ENCODE measurements at places on chromosomes 6 and 20.

DNA sequence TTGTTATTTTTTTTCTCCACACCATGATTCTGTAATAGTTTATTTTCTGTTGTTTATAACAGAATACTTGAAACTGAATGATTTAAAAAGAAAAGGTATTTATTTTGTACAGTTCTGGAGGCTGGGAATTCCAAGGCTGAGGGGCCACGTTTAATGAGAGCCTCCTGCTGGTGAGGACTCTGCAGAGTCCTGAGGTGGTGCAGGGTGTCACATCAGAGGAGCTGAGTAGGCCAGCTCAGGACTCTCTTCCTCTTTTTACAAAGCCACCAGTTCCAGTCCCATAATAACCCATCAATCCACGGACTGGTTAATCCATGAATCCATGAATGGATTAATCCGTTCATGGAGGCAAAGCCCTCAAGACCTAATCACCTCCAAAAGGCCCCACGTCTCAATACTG, 71.6 kb downstream of the TFAP2A start:
- DNase-seq: no peak

DNA sequence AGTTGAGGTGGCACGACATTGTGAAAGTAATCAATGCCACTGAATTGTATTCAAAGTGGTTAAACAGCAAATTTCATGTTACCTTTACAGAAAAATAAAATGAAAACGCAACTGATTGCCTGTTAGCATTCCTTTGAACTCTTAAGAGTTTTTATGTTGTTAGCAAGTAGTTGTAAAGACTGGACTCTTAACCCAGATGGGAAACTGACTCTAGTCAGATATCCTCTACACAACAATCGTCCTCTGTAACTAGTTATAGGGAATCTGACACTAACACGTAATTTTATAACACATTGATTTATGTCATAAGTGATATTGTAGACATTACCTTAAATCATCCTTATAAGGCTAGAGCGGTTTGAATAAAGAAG, 3.0 kb upstream of the FBXO9 start:
- DNase-seq: no peak

DNA sequence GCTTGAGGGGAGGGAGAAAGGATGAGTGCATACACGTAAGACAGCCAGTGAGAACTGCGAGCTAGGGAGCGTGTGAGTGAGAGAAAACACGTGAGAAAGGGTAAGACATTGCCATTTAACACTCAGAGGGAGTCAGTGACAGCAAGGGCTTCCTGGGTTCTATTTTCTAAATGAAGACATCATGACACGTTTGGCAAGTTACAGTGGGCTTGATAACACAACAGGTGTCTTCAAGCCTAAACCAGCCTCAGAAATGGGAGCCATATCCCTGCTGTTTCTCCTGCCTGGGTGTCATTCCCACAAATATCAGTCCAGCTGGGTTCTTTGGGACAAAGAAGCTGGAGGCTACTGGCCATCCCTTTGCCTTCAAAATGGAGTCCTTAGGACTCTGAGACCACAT, 16.9 kb upstream of the MOCS1 start:
- no peak for DNase-seq

- DNase-seq: peak; percentile 36
Observed at GRCh38 chr20:21571841-21572690, 58.2 kb upstream of the NKX2-2 start.

GRCh38 chr6:126701676-126702560, 362.0 kb downstream of the CENPW start:
- DNase-seq: peak; percentile 1

- DNase-seq: peak; percentile 35
Observed at GRCh38 chr6:139370283-139370998, 4.0 kb downstream of the CITED2 start.

GRCh38 chr6:157831424-157832249, 8.6 kb downstream of the SNX9 start:
- DNase-seq: peak; percentile 42

DNA sequence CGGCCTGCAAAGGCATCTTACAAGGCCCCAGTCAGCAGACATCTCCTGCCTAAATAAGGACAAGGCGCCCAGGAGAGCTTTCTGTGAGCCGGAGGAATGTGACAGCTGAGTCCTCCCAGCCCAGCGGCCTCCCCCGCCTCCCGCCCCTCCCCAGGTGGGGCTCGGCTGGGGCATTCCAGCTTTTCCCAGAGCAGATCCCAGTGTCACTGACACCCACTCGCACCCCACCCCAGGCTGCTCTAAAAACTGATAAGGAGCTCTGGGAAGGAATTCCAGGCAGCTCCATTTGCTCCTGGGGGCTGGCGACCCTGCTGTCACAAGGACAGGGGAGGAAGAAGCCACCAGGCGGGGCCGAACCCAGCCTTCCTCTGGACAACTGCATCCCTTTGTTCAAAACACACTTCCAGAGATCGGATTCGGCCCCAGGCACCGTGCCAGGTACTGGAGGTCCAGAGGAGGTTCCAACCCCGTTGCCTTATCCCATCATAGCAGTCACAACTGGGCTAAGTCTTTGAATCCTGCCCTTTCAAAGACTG, 49.7 kb downstream of the JPH2 start:
- DNase-seq: no peak

DNA sequence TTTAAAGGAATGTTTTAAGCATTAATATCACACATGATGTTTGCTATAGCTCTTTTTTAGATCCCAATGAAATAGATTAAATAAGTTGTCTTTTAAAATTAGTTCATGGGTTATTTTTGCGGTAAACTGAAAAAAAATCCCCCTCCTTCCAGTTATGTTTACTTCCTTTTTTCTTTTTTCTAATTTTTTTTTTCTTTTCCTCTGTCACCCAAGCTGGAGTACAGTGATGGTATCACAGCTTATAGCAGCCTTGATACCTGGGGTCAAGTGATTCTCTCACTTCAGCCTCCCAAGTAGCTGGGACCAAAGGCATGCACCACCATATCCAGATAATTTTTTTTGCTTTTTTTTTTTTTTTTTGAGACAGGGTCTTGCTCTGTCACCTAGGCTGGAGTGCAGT, 17.8 kb upstream of the SCAF8 start:
- DNase-seq: peak; percentile 69

All from suppressor macrophage treated with lipopolysaccharide for 1 hour (primary cell).